Kasumi-1 (cell line): ENCODE measurements at places on chromosomes 3 and 15.

DNA sequence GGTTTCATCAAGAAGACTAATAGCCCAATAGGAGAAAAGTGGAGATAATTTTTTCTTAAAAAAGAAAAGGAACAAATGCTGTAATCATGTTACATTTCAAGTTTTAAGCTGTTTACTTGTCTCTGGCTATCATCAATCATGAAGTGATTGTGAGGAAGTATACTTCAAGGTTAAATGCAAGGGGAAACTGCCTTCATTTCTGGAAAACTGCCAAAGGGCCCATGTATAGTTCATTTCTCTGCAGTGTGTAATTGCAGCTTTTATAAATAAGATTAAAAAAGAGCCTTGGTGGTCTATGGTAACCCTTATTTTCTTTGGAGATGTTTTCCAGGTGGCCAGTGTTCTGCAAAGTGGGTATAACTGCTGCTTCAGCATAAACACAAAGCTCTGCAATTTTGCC, 101.9 kb downstream of the GRM7 start:
- DNase-seq, result no peak

GRCh38 chr15:65245096-65245856, 34.0 kb upstream of the CILP start:
- no peak for DNase-seq

DNA sequence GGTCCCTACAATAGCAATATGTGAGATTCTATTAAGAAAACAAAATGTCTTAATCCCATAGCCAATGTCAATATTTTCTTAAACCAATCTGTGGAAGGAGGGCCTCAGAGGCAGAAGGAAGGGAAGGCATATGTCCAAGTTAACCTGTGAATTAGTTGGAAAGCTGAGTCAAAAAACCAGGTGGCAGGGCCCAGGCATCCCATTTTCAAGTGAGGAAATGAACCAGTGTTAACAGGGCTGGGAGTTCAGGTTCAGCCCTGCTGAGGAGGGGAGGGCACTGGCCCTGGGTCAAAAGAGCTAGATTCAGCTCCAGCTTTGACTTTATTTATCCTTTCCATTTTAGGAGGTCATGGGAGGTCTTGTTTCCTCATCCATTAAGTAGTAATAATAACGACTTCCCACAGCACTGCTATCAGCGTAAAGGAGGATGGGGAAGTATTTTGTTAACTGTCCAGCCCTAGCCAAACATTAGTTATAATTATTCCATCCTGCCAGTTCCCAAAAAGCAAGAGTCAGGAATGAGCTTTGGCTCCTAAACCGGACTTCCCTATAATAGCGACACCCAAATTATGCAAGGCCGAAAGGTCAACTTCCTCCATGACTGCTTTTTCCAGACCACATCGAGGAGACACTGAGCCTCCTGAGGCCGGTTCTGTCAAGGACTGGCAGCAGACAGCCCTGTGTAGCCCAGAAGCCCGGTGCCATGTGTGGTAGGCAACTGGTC, 3.2 kb downstream of the MASP1 start:
- no peak for DNase-seq

DNA sequence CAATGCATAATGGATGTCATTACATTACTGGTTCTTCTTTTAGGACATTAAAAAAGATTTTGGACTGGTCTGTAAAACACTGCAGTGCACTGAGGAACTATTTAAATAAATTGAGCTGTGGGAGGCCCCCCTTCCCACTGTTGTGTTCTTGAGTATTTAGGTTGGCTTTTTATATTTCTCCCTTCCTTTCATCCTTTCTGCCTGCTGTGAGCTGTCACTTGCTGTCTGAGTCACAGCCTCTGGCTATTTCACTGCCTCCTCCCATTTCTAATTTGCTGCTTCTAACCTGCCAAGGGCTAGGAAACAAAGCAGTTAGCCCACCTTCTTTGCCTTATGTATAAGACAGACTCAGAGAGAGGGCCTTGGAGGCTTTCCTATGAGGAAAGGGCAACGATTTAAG, 89.0 kb upstream of the FNDC3B start:
- peak; percentile 7 for DNase-seq

- DNase-seq, result no peak
These were observed 18.0 kb downstream of the ZDHHC19 start for GRCh38 chr3:196193133-196193735.

DNA sequence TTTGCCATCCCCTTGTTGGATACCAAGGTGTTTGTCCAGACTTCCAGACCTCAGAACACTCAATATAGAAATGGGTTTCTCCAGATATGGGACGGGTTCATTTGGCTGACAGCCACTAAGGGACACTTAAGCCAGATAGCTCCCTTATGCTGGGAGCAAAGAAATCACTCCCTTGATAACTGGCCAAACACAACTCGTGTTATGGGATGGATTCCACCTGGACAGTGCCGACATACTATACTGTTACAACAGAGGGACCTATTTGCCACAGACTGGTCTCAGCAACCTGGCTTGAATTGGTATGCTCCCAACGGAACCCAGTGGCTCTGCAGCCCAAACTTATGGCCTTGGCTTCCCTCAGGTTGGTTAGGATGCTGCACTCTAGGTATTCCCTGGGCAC, 114.0 kb upstream of the PLCL2 start:
- no peak for DNase-seq

GRCh38 chr3:122394173-122394572, 10.2 kb downstream of the FAM162A start:
- DNase-seq, result no peak
